ENCODE measurements at places on chromosomes 7 and 10.

GRCh38 chr7:140525743-140526142 lies 46.4 kb upstream of the MKRN1 start:
- DNase-seq, result no peak

DNA sequence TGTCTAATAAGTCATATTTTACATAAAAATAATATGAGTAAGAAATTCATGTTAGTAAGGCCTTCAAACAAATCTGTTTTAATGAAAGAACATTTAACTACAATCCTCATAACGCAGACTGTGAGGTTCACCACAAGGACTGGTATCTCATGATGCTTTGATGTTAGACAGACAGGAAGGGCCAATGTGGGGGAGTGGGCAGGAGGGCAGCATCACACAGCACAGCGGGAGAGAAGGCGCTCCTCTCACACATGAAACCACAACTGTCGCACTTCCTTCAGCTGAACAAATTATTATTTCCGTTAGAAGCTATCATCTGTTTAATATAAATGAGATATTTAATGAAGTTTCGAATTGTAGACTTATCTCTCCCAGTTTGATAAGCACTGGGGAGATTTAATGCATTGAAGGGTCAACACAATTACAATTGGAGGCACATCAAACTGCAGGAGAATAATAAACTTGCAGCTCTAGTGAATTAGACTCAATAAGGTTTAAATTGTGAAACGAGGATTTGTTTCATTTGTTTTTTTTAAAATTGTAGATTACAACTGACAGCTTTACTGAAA lies 466.1 kb downstream of the PARD3 start:
- no peak for DNase-seq

DNA sequence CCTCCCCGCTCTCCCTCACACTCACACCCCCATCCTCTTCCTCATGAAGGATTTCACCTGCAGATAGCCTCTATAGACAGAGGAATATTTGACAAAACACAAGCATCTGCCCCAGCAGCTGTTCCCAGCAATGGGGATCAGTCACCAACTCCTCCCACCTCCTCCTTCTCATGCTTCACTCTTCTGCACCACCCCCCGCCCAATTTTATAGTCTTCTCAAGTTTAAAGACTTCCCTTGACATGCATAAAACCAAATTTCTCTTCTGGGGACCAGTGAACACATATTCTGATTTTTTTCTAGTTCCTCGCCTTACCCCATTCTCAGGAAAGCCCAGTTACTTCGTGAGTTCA lies 654.4 kb downstream of the LRMDA start:
- no peak for DNase-seq

DNA sequence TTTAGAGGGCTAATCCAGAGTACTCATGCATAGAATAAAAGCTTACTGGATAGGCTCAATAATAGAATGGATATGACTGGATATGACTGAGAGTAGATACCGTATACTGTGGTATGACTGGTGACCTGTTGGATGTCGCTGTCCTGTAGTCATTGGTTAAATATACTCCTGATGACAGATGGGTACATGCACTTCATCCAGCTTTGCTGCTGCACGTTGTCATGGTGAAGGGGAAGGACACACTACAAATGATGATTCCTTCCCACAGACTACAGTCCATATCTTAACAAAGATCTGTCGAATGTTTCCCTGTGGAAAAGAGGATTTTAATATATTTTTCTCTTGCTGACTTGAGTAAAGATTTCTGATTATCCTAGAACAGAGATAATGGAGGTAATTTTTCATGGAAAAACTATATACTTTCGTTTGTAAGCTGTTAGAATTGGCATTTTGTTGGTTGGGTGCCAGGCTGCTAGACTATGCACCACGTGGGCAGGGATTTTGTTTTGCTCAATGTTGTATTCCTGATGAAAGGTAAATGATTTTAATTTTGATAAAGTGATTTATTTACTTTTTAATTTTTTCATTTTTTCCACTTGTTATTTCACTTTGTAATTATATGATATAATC lies 97.3 kb downstream of the PPP1R9A start:
- DNase-seq, result no peak

DNA sequence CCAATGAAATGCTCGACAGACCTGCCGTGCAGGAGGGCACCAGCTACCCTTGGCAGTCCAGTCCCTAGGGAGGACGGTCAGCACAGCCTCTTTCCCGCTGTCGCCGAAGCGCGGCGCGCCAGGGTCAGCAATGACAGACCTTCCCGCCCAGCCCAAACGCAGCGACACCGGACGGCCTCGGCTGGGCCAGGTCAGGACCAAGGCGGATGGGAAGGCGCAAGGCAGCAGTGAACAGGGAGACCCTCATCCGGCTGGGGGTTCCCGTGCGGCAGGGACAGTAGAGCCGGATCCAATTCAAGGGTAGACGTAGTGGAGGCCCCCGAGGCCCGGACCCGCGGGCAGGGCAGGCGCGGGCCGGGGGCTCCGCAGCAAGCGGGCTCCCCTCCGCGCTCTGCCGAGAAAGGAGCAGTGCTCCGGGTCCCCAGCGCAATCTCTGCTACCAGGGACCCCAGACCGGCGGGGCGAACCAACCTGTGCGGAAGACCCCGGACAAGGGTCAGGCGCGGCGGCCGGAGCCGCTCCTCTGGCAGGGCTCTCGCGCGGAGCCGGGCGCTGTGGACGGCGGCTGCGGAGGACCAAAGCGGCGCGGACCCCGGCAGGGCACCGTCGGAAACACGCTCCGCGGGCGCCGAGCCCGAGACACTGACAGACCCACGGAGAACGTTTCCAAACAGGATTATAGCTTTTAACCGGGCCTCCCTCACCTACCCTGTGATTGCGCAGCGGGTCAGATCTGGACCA lies at the start of gene SEC31B:
TSS of gene SEC31B (minus strand) at position 551 of the 741 bp plus-strand sequence. CDS start 2,909 bp downstream, outside the sequence.
- peak; percentile 69 for DNase-seq

DNA sequence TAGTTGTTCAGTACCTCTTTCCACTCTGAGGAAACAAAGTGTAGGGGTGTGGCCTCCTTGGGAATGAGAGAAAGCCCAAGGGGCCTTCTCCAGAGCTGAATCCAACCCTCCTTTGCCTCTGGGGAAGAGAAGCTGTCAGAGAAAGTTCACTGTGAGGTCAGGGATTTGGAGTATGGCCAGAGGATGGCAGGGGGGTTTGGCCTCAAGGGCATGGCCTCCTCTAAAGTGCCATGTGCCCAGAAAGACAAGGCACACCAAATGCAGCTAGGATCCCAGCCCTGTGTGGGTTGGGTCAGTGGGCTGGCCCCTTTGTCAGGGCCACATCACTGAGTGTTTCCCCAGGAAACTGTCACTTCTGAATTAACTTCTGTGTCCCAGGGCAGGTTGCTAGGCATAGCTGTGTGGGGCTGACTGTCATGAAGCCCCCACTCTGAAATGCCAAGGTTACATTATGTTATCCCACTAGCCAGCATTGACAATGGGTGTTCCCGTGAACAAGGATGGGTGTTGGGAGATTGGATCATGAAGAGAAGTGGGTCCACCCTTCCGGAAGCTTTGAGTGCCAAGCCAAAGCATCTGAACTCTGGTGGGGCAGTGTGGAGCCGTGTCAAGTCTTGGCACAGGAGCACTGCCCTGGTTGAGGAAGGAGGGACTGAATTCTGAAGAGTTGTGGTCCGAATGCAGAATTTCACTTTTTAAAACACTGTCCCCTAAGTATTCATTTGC lies 123.3 kb downstream of the ZMIZ1 start:
- DNase-seq, result no peak

DNA sequence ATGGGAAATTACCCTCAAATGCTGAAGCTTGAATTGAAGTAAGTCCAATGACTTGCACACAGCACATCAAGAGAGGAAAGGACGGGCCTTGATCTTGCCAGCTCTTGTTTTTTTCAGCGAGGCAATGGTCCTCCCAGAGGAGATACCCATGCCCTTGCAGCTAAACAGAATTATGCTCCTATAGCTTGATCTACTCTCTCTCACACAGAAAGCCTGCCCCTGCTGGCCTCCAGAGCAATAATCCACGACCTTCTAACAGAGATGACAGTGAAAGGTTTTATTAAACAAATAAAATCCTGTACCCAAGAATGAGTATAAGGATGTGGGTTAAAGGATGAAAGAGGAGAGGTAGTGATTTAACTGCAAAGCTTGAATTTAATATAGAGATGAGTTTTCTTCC lies 268.0 kb downstream of the ADRA2A start:
- peak; percentile 11 for DNase-seq

DNA sequence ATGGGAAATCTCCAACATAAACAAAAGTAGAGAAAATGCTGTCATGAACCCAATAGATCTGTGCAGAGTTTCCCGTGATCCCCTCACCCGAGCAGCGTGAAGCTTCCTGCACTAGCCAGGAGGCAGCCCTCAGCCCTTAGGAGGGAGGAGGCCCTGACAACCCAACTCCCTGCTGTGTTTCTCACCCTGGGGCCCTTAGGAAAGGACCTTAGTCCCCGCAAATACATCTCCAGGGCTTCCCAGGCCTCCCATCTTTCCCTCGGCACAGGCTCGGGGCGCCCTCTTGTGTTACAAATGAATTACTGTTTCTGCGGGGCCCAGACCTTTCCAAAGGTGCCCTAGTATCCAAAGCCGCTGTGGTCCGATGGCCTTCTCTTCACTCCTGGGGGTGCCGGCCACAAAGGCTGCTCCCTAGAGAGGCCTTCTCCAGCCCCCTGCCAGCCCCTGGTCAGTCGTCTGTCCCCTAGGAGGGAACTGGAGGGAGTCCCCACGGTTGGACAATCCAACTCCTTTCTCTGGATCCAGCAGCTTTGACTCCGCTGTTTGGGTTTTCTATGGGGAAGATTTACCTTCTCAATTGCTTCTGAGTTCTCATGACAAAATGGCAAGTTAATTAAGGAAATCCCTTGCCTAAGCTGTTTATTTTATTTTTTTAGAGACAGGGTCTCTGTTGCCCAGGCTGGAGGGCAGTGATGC lies 49.9 kb upstream of the SH2B2 start:
- peak; percentile 76 for DNase-seq

DNA sequence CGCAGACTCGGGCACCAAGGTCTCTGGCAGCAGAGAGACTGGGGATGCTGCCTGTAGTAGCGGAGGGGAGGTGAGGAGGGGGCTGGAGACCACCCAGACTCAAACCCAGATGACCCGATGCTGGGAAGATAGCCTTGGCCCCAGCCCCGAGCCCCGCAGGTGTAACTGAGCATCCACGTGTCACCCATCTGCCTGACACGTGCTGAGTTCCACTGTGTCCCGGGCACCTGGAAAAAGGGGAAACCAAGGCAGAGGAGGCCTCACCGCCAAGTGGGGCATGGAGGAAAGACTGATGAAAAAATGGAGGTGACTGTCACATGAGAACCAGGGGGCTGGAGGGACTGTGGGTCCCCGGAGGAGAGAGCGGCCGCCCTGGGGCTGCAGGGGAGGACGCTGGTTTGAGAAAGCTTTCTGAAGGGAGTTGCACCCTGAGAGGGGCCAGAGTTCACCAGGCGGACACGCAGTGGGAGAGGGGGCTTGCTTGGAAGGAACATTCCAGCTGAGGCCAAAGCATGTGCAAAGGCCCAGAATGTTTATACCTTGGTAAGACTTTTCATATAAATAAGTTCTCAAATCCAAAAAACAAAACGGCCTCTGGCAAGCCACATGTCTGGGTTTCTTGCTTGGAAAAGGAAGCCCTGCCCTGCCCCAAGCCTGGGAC lies 27.4 kb upstream of the ELN start:
- no peak for DNase-seq

GRCh38 chr10:126702181-126702580 lies 31.7 kb upstream of the C10orf90 start:
- no peak for DNase-seq

DNA sequence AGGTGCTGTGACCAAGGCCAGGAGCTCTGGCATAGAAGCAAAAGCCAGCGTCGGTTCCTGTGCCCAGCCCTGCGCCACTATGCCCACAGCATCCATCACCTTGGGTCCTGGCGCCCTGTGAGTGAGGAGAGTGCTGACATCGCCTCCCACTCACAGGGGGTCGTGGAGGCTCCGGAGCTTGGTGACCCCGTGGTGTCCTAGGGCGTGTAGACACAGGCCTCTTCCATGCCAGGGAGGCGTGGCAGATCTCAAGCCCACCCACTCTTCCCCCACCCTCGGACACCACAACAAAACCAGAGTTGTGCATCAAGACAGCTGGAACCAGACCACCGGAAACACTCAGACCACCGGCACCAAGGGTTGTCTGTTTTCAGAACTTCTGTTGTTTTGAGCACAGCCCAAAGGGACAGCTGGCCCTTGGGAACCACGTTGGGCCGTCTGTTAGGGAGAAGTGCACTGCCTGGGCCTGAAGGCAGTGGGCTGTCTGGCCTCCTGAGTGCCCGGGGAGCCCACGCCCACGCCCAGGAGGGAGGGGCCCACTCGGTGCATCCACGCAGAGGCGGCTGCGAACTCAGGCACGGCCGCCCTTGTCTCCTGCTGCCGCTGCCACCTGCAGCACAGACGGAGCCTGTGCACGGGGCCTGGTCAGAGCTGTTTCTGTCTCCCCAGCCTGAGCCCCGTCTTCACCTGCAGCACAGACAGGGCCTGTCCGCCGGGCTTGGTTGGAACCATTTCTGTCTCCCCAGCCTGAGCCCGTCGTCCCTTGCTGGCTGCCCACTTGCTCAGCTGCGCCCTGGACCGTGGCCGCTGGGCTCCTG lies 106.3 kb downstream of the INPP5A start:
- DNase-seq, result no peak

DNA sequence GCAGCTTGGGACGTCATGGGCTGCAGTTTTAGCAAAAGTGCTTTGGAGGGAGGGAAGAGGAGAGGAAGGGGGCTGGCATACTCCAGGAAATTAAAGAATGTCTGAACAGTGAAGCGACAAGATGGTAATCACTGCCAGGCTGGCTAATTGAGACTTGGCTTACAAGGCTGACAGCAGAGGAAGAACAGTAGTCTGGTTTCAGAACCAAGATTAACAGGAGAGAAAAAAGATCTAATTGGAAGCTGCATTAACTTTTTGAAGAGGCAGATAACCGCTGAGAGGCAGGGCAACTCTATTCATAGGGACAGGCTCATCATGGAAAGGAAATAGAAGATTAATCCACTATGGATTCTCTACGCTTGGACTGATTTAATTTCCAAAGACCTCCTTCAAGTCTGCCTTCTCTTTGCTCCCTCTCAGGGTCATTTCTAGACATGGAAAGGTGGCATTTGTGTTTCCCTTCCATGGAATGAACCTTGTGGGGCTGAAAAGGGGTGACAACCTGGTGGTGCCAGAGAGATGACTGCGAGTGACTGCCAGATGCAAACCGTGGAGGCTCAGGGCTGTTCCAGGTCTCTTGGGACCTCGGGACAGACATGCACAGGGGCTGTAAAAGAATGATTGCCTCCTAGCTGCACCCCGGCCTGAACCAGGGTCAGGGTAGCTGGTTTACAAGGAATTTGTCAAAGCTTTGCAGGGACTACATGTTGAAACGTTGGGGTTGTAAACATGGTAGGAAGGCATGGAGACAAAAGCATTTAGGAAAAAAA lies 210.2 kb upstream of the NPY start:
- DNase-seq, result peak; percentile 69
